Tongue (tissue), 3 donors: ENCODE measurements at places on chromosomes 16 and 17. TPM values are rescaled to one million over a fixed set of nuclear protein-coding genes. Genes with fewer than 3 reads are reported as not detected.

Gene PRDM7
- total RNA-seq, result not detected

Gene SHBG
- total RNA-seq, result not detected

Gene SPATA33
- 3.0 TPM for total RNA-seq

Gene LPO
- 6.4 TPM for total RNA-seq

Gene KRT24
- 0.31 TPM for total RNA-seq

Gene EFCAB3
- not detected for total RNA-seq

Gene PLSCR3
- total RNA-seq, result 9.4 TPM

Gene ANKRD40CL
- total RNA-seq, result not detected

Gene CD300LF
- 3.3 TPM for total RNA-seq

Gene HOXB9
- total RNA-seq, result not detected

Gene RNF43
- 3.5 TPM for total RNA-seq

Gene RNF222
- 0.21 TPM for total RNA-seq

Gene PRR15L
- 4.9 TPM for total RNA-seq

Gene CCL5
- total RNA-seq, result 3.5 TPM

Gene BAHCC1
- total RNA-seq, result 13.7 TPM

Gene KRT33B
- total RNA-seq, result 0.21 TPM

Gene ARRB2
- 14.6 TPM for total RNA-seq

Gene OR4D1
- total RNA-seq, result not detected

Gene GCGR
- not detected for total RNA-seq

Gene KRT31
- total RNA-seq, result 6.1 TPM

Gene AGRP
- not detected for total RNA-seq

Gene GRB7
- total RNA-seq, result 11.4 TPM

Gene AIPL1
- total RNA-seq, result 0.31 TPM

Gene BICDL2
- 15.8 TPM for total RNA-seq

Gene PPL
- total RNA-seq, result 105 TPM

Gene PIRT
- 0.82 TPM for total RNA-seq

Gene SRSF2
- total RNA-seq, result 129 TPM

Gene PPM1D
- 11.2 TPM for total RNA-seq

Gene LCAT
- total RNA-seq, result 7.3 TPM

Gene GUCY2D
- total RNA-seq, result not detected

Gene TRPV2
- total RNA-seq, result 5.1 TPM

Gene SAP30BP
- total RNA-seq, result 57.0 TPM

Gene DOC2B
- 5.0 TPM for total RNA-seq

Gene HOXB2
- 4.1 TPM for total RNA-seq

Gene ACE
- total RNA-seq, result 9.6 TPM

Gene KLHL10
- total RNA-seq, result 0.41 TPM

Gene KRTAP2-3
- not detected for total RNA-seq

Gene GFOD2
- total RNA-seq, result 12.5 TPM

Gene ETV4
- 4.3 TPM for total RNA-seq

Gene SOX8
- total RNA-seq, result 55.6 TPM

Gene STAC2
- 0.41 TPM for total RNA-seq

Gene SPIRE2
- 2.5 TPM for total RNA-seq

Gene RGS11
- total RNA-seq, result 2.3 TPM

Gene SOX9
- total RNA-seq, result 14.6 TPM

Gene ABCA9
- total RNA-seq, result 24.4 TPM

Gene CX3CL1
- total RNA-seq, result 4.2 TPM

Gene TNRC6C
- 20.9 TPM for total RNA-seq
